ENCODE measurements at places on chromosomes 3 and 15. TPM values are rescaled to one million over a fixed set of nuclear protein-coding genes. Genes with fewer than 3 reads are reported as not detected.

The SLC2A2 gene
- total RNA-seq, result not detected

The DOCK3 gene
- total RNA-seq, result 1.7 TPM

The LDHAL6B gene
- not detected for total RNA-seq

The GRM7 gene
- 14.6 TPM for total RNA-seq

The CCR5 gene
- 1.4 TPM for total RNA-seq

The WDR76 gene
- total RNA-seq, result 17.1 TPM

The ZNF502 gene
- 15.0 TPM for total RNA-seq

The TCTA gene
- total RNA-seq, result 11.1 TPM

The KLHL40 gene
- 3.5 TPM for total RNA-seq

The TTC23 gene
- 57.0 TPM for total RNA-seq

The IMP3 gene
- 30.1 TPM for total RNA-seq

The PIF1 gene
- 4.1 TPM for total RNA-seq

The ATP8B4 gene
- total RNA-seq, result 24.3 TPM

The IFT57 gene
- 80.1 TPM for total RNA-seq

The PLIN1 gene
- total RNA-seq, result 3.6 TPM

The GRK7 gene
- total RNA-seq, result 0.16 TPM

The TUBGCP5 gene
- 45.8 TPM for total RNA-seq

The LRIG1 gene
- 29.2 TPM for total RNA-seq

The CHD2 gene
- total RNA-seq, result 210 TPM

The LMOD3 gene
- total RNA-seq, result 3.0 TPM

The WHAMM gene
- 5.2 TPM for total RNA-seq

The KNG1 gene
- total RNA-seq, result not detected

The UNC13C gene
- total RNA-seq, result 9.9 TPM

The CHL1 gene
- 47.3 TPM for total RNA-seq

The TMC3 gene
- 0.95 TPM for total RNA-seq

The GOLGA6B gene
- total RNA-seq, result 0.26 TPM

The WNT7A gene
- not detected for total RNA-seq

The HEMK1 gene
- total RNA-seq, result 15.0 TPM

The IL20RB gene
- total RNA-seq, result 0.42 TPM

The GOLGA6A gene
- not detected for total RNA-seq

The TMEM45A gene
- 78.8 TPM for total RNA-seq

The LRRC31 gene
- not detected for total RNA-seq

The ITIH1 gene
- total RNA-seq, result not detected

The IL17RD gene
- total RNA-seq, result 33.4 TPM

The SLC25A20 gene
- 11.0 TPM for total RNA-seq

The DUOXA2 gene
- total RNA-seq, result 0.42 TPM

The DNASE1L3 gene
- total RNA-seq, result 3.5 TPM

The FANCI gene
- 31.5 TPM for total RNA-seq

The BFSP2 gene
- not detected for total RNA-seq

The OR5K2 gene
- total RNA-seq, result not detected

The LRRC49 gene
- 35.3 TPM for total RNA-seq

The IRAK2 gene
- 2.9 TPM for total RNA-seq

The MAP1A gene
- total RNA-seq, result 14.3 TPM

The EDEM1 gene
- total RNA-seq, result 15.9 TPM

The GOLGA8T gene
- total RNA-seq, result 0.37 TPM

The CCDC191 gene
- total RNA-seq, result 7.1 TPM

The ADAMTS17 gene
- total RNA-seq, result 10.7 TPM

The RFTN1 gene
- 26.3 TPM for total RNA-seq

The LRRIQ4 gene
- total RNA-seq, result not detected

The SEMA6D gene
- total RNA-seq, result 35.6 TPM

The EFCAB12 gene
- total RNA-seq, result not detected

The KLHL25 gene
- 3.6 TPM for total RNA-seq

The GOLGA6L10 gene
- total RNA-seq, result 2.0 TPM

The CACNA2D2 gene
- total RNA-seq, result 1.4 TPM

The LTF gene
- 3.3 TPM for total RNA-seq

The ZIC1 gene
- total RNA-seq, result not detected

The CYP1A2 gene
- not detected for total RNA-seq

The SLC9C1 gene
- total RNA-seq, result 1.9 TPM

The GAP43 gene
- 9.7 TPM for total RNA-seq

All from urinary bladder (tissue), 4 donors.